ENCODE measurements at places on chromosomes 5 and 9.

DNA sequence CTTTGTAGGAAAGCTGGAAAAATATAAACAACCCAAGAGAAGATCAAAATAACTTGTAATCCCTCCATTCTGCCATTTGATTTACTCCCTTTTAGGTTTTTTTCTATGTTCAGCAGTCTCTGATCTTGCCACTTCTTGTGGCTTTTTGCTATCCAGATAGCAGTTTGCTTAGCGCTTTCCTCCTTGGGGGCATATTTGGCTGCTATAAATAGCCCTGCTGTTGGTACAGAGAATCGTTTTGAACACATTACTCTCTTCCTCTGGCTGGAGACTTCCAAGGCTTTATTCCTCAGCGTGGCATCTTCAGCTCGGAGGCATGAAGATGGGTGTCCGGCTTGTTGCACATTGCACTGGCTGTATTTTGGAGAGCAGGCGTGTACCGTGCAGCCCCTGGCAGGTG lies 38.6 kb downstream of the HMCN2 start:
- DNase-seq = no peak

DNA sequence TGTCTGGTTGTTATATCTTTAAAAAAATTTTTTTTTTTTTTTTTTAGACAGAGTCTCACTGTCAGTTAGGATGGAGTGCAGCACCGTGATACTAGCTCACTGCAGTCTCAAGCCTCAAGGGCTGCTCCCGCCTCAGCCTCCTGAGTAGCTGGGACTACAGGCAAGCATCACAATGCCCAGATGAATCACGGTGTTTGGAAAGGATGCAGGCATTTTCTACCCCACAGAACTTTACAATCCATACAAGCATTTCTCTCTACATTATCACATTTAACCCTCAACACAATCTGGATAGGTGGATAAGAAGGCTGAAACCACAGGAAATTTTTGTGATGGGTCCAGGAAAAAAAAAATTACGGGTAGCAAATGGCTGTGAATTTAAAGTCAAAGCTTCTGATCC lies 5.8 kb upstream of the PCA3 start:
- DNase-seq = no peak

DNA sequence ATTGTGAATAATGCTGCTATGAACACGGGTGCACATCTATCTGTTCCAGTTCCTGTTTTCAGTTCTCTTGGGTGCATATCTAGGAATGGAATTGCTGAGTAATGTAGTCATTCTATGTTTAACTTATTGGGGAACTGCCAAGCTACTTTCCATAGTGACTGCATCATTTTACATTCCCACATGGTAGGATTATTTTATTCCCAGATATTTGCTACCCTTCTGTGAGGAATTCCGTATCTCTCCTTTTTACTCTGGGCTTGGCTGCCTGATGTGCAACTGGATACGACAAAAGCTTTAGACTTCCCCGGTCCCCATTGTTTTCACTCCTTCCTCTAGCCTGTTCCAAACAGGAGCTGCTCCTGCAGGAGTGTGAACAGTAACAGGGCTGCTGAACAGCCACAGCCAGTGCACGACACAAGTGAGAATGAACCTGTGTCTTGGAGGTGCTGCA lies 7.2 kb downstream of the TAS2R1 start:
- no peak for DNase-seq

- no peak for DNase-seq
These were observed 404.7 kb upstream of the DAB2 start for GRCh38 chr5:39829441-39829840.

DNA sequence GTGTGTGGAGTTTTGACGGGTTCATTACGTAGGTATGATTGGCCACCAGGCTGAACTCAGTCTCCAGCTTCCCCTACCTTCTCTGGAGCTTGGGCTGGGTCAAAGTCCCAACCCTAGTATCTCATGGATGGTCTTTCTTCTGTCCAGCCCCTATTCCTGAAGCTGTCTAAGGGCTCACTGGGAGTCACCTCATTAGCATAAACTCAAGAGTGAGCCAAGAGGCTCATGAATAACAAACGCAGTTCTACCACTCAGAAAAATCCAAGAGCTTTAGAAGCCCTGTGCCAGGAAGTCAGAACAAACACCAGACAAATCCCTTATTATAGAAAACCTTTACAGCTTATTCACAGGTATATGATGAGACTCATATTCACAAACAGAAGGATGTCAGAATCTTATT lies 180.3 kb upstream of the NFIL3 start:
- DNase-seq = no peak

GRCh38 chr5:4361753-4362152 lies 766.1 kb downstream of the IRX1 start:
- DNase-seq = no peak

DNA sequence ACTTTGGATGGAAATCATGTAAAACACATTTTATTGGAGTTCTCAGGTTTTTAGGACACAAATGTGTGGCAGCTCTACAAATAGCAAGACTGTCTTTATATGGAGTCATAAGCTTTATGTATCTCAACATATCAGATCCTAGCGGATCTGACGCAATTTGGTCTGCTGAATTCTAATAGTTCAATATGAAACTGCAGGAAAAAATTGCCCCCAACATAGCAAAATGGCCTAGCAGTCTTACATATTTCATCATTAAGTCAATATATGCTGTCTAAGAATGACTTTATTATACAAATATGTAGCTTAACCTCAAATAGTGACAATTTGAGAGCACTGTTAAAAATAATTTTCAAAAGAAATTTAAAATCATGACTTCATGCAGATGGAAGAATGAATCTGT lies 244.3 kb downstream of the TAF11L14 start:
- DNase-seq = no peak

- no peak for DNase-seq
These were observed 144.2 kb downstream of the PCSK1 start for GRCh38 chr5:96288845-96289185.

DNA sequence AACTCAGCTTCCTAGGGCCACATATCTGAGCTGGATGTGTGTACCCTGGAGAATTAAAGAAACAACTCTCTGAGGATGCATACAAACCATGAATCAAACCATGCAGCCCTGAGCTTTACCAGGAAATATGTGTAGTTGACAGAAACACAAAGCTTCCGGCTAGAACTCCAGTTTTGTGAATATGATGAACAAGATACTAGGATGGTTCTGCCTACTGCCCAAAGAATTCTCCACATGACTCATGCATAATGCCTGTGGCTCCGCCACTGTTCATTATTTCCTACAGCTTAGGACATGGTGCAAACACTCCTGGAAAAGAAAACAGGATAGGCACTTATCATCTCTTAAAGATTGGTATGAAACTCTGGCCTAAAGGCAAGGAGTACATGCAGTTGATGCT lies 343.4 kb downstream of the DNAH5 start:
- DNase-seq = no peak

- no peak for DNase-seq
These were observed 132.3 kb upstream of the SLIT3 start for GRCh38 chr5:169433221-169433651.

- peak; percentile 15 for DNase-seq
These were observed 60.6 kb downstream of the PAM start for GRCh38 chr5:102815540-102816332.

- no peak for DNase-seq
These were observed 522.2 kb downstream of the ACTL7B start for GRCh38 chr9:108333530-108333983.

DNA sequence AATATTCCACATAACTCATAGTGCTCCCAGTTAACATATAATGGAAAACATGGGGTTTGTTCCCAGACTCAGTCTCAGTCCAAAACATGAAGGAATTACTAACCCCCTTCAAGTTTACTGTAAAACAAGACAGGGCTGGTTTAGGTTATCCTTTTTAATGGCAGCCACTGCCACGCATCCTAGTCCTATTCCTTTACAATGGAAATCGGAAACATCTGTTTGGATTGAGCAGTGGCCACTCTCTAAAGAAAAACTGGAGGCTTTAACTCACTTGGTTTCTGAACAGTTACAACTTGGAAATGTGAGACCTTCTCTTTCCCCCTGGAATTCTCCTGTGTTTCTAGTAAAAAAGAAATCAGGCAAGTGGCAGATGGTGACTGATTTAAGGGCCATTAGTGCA lies 609.9 kb upstream of the ACO1 start:
- DNase-seq = no peak

DNA sequence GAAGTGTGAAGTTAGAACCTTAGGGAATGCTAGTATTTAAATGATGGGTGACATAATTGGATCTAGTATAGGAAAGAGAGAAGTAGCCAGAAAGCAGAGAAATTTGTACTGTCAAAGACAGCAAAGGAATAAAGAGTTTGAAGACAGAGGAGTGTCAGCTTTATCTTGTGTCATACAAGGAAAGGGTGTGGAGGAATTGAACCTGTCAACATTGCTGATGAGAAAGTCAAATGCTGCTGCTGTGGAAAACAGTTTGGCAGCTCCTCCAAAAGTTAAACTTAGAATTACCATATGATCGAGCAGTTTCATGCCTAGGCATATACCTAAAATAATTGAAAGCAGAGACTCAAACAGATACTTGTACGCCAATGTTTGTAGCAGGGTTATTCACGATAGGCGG lies 63.7 kb downstream of the DENND4C start:
- DNase-seq = no peak

DNA sequence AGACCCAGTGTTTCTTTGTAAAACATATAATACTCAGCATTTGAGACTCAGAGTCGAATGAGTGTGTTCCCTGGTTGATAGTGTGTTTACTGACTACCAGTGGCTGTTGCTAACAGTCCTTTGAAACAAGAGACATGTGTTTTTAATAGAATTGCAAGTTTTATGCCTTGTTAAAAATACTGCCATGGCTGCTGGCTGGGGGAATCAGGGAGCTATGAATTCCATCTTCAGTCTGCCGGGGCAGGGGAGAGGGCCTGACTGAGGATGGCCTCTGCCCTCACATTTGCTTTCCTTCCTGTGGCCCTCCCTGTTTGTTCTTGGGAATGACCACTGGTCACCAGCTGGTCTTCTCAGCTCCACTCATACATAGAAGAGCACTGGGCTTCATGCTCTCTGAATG lies 63.8 kb downstream of the PDZD2 start:
- no peak for DNase-seq

- peak; percentile 27 for DNase-seq
These were observed 82.7 kb downstream of the HSD17B3 start for GRCh38 chr9:96219026-96219899.

DNA sequence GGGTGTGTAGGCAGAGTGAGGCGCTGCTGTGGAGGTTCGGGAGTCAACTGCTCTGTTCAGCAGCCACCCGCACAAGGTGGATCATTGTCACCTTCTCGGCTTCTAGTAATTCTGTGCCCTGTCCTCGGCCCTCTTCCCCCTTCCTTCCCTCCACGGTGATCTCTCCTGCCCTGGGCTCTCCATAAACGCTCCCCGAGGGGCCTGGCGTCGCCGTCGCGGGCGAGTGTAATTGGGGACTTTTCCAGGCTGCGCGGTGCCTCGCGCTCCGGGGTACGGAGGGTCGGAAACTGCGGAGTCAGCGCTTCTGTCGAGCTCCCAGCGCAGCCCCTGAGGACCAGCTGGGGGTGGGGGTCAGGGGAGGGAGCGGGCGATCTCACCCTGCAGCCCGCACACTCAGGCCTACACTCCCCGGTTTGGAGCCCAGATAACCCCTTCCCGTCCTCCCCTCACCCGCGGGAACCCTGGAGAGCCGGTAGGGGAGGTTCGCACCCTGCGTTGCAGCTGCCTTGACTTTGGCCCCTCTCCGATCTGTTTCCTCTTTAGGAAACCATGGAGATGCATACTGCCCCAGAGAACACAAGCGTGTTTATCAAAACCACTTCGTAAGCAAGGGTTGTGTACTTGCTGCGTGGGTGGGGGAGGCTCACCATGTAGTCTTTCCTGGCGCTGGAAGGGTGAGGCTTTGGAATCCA lies 188.3 kb upstream of the ZNF618 start:
- DNase-seq = no peak

DNA sequence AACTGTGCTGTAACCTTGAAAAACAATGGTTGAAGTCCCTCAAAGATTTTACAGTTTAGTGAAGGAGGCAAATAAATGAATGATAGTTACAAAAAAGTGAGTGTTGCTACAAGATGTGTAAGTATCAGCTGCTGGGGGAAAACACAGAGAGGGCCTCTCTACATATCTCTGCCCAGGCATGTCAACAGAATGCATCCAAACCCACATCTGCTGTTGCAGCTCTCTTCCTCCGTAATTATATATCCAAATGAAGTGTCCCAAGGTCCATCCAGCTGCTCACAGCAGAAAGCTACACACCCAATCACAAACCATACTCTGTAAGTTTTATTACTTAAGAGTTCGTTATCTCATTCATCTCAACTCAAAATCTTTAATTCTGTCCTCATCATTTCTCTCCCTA lies 584.6 kb downstream of the ANXA1 start:
- no peak for DNase-seq

DNA sequence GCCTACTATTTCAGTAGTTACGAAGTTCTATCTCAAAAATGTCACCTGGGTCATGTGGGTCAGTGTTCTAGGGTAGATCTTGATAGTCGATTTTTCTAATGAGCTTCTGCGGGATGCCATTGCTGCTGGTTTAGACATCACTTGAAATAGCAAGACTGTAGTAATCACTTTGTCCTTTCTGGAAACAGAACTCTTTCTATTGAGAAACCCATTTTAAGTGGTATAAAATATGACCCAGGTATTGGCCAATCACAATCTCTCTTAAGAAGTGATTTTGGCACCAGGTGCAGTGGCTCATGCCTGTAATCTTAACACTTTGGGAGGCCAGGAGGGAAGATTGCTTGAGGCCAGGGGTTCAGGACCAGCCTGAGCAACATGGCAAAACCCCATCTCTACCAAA lies 17.6 kb downstream of the ARRDC3 start:
- DNase-seq = no peak

- no peak for DNase-seq
These were observed 452.8 kb downstream of the RAB3C start for GRCh38 chr5:59035681-59036080.

- no peak for DNase-seq
These were observed 44.4 kb downstream of the FNBP1 start for GRCh38 chr9:129998491-129999140.

DNA sequence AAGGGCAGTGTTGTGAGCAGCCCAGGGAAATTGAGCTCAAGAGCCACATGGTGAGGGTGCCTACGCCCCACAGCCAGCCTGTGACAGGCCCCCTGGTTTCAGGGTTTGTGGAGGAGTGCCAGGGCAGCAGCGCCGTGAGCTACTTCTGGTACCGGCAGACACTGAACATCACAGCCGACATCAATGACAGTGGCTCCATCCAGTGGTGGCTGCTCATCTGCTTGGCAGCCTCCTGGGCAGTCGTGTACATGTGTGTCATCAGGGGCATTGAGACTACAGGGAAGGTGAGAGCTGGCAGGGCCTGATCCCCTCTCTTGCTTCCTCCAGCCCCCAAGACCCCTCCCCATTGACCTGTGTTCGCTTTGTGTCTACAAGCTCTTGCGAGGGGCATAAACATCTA lies 10.2 kb downstream of the SLC6A18 start:
- DNase-seq = no peak

DNA sequence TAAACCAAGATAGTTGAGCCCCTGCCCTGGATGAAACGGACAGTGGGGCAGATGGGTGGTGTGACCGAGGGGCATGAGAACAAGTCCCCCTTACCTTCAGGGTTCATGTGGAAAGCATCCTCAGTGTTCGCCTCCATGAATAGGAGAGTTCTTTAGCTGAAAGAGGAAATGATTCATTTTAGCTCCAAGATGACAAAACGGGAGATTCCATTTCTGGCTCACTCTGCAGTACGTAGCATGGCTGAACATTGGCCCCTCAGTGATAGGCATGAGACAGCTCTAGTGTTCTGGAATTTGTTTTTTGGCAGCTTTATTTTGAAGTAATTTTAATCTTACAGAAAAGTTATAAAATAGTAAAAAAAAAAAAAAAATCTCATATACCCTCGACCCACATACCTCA lies 70.2 kb upstream of the AGXT2 start:
- no peak for DNase-seq

Data from activated CD4-positive, alpha-beta T cell treated with anti-CD3 and anti-CD28 coated beads, Interleukin-2, Interleukin-6, amounts not matched to agents 100 ng/mL and 50 ng/mL, durations not matched to agents 16 hours and 8 hours (primary cell).